Colonic mucosa (tissue), 4 donors: ENCODE measurements at places on chromosomes 16 and 17. TPM values are rescaled to one million over a fixed set of nuclear protein-coding genes. Genes with fewer than 3 reads are reported as not detected.

DNA sequence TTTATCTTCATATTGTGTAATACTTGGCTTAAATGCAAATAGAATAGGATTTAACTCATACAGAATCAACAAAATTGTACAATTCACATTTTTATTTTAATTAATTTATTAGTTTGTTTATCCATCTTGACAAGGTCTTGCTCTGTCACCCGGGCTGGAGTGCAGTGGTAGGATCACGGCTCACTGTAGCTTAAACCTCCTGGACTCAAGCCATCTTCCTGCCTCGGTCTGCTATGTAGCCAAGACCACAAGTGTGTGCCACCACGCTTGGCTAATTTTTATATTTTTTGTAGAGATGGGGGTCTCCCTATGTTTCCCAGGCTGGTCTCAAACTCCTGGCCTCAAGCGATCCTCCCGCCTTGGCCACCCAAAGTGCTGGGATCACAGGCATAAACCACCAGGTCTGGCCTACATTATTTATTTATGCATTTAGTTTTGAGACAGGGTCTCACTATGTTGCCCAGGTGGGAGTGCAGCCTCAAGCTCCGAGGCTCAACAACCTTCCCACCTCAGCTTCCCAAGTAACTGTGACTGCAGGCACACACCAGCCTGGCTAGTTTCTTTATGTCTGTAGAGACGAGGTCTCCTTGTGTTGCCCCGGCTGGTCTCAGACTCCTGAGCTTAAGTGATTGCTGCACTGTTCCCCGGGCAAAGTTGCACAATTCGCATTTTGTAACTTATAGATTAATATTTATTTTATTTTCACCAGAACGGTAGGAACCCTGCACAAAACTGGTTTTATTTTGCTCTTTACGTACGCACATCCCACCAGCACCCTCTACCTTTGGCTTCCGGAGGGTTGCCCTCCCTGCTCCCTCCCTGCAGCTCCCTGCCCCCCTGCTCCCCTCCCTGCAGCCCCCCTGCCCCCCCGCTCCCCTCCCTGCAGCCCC lies 4.9 kb downstream of the DPEP1 start:
- DNase-seq: no peak

- DNase-seq: peak; percentile 66
These were observed 14.3 kb downstream of the RAPGEFL1 start for GRCh38 chr17:40191237-40192208.

Gene SAP30BP
- 68.1 TPM for total RNA-seq

Gene ZSCAN10
- 0.86 TPM for total RNA-seq

Gene RPRML
- not detected for total RNA-seq
